ENCODE measurements at places on chromosomes 13 and 19.

GRCh38 chr13:113394339-113394640 lies 30.4 kb upstream of the GRTP1 start:
- DNase-seq, result no peak

GRCh38 chr19:19946226-19946625 lies 45.5 kb downstream of the ZNF93 start:
- no peak for DNase-seq

- no peak for DNase-seq
Measured at GRCh38 chr19:33818411-33818810, 21.7 kb downstream of the KCTD15 start.

GRCh38 chr13:39016087-39016486 lies 21.8 kb downstream of the PROSER1 start:
- DNase-seq, result no peak

- DNase-seq, result no peak
Measured at GRCh38 chr19:47028195-47028601, 8.6 kb downstream of the NPAS1 start.

DNA sequence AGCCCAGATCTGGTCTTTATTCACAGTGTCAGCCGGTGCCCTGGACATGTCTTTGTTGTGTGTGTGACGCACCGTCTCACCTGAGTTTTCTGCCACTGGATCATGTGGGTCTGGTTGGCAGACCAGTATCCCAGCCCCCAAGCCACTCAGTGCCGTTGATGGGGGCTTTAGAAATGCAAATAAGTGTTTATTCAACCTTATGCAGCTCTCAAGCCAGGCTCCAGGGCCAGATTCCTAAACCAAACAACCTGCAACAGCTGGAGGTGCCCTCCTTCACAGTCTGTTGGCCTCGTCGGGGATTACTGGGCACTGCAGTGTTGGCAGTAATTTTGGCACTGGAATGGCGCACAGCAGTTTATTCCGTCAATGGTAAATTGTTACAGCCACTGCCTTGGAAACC lies 21.6 kb downstream of the FAM124A start:
- no peak for DNase-seq

GRCh38 chr19:4264812-4265211 lies 14.3 kb upstream of the SHD start:
- no peak for DNase-seq

DNA sequence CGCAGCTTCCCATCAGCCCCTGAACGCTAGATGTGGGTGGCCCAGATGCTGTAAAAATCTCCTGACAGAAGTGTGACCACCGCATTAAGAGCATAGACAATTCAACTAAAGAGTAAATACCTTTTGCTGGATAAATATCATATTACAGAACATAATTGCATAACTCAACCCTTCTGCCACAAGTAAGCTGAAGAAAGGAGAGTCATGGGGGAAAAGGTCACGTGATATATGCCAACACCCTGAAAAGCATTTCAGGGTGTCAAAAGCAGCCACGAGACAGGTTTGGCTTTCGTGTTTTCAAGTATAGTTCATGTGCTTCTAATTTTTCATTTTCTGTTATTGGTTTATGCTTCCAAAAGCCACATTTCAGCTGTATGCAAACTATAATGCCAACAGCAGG lies 71.3 kb downstream of the LHFPL6 start:
- no peak for DNase-seq

DNA sequence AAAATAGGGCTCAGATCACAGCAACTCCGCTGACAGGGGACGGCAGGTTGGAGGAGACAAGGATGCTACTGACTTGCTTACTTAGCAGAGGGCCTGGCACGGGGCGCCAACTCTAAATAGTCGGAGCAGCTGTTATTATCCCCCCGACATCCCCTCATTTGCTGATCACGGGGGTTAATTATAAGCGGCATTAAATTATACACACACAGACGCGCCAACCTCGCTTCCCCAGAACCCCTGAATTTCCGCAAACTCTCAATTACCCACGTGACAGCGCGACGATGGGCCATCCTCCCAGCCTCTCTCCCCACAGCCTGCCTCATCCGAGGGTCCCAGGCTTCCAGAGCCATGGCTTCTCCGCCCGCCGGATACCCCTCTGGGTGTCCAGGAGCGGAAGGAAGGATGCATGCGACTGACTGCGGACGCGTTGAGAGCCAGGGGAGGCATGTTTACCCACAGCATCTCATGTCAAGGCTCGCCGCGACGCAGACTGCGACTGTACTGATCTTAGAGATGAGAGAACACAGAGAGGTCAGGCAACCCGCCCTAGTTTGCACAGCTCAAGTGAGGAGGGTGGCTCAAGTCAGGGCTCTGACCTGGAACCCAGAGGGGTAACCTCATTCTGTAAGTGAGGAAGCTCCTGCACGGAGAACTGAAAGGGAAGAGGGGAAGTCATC lies 5.7 kb downstream of the PTPRS start:
- no peak for DNase-seq

DNA sequence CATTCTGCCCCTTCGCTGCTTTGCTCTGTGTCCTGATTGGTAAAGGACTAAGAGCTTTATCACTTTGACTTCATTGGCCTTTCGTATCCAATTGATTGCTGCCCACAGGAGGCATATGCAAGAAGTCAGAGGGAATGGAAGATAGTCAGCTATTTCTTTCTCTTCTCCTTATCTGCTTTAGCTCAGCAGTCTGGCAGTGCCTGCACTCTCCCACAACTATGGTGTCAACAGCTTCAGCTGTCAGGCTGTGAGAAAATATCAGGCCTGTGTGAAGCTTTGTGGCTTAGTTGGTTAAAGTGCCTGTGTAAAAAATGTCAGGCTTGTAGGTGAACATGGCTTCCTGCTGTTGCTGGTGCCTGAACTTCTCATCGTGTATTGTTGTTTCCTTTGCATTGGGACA lies 243.0 kb downstream of the PCDH17 start:
- DNase-seq, result no peak

DNA sequence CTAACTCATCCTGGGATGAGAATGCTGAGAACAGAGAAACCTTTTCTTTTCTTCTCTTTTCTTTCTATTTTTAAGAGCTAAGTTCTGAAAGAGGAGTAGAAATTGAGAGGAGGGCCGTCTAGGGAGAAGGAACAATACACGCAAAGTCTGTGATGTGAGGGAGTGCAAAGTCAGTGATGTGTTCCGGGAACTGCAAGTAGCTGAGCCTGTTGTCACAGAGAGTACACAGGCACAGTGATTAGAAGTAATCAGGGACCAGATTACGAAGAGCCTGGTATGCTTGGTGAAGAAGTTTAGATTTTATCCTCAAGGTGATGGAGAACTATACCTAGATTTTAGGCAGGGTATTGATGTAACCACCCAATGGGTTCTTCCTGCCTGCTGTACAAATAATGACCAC lies 32.0 kb upstream of the CXCL17 start:
- DNase-seq, result no peak

DNA sequence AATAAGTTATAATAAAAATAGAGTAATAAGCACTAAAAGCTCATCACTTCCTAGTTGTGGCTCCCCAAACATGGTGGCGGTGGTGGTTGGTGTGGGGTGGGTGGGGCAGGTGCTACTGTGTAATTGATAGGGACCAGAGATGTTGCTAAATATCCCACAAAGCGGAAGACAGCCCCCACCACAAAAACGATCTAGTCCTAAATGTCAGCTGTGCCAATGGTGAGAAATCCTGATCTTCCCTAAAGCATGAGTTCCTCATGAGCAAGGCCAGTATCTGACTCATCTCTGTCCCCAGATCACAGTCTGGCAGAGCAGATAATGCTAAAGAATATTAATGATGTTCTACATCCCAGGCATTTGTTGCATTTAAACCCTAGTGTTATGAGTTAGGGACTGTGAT lies 1.9 kb upstream of the EDDM13 start:
- no peak for DNase-seq

GRCh38 chr19:14553939-14554243 lies 18.0 kb downstream of the NDUFB7 start:
- DNase-seq, result no peak

GRCh38 chr13:80180740-80181355 lies 160.1 kb downstream of the SPRY2 start:
- DNase-seq, result no peak

GRCh38 chr13:30027569-30028455 lies 177.4 kb upstream of the UBL3 start:
- no peak for DNase-seq

- DNase-seq, result no peak
Measured at GRCh38 chr19:48237057-48237456, 18.7 kb downstream of the CARD8 start.

Data from activated CD8-positive, alpha-beta memory T cell treated with anti-CD3 and anti-CD28 coated beads for 1 hour (primary cell).